ENCODE measurements at places on chromosomes 2 and 18.

DNA sequence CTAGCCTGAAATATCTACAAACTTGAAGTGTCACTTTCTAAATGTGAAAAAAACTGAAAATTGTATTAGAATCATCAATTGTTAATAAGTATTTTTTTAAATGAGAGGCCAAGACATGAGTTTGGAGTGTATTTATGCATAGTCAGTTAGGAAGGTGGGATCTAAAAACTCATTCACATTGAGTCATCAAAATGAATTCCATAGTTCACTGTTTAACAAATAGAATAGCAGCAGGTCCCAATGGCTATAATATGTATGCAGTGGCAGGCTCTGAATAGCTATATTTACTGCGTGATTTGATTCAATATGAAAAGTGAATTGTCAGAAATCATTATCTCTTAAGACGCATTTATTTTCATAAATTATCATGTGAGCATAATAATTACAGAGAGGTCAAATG, 256.1 kb downstream of the ZNF385B start:
- no peak for DNase-seq

GRCh38 chr2:62076980-62077638, 118.8 kb upstream of the B3GNT2 start:
- no peak for DNase-seq

- no peak for DNase-seq
Observed at GRCh38 chr2:28356095-28356911, 36.4 kb upstream of the FOSL2 start.

- DNase-seq, result no peak
Observed at GRCh38 chr2:23301136-23301535, 83.8 kb upstream of the KLHL29 start.

DNA sequence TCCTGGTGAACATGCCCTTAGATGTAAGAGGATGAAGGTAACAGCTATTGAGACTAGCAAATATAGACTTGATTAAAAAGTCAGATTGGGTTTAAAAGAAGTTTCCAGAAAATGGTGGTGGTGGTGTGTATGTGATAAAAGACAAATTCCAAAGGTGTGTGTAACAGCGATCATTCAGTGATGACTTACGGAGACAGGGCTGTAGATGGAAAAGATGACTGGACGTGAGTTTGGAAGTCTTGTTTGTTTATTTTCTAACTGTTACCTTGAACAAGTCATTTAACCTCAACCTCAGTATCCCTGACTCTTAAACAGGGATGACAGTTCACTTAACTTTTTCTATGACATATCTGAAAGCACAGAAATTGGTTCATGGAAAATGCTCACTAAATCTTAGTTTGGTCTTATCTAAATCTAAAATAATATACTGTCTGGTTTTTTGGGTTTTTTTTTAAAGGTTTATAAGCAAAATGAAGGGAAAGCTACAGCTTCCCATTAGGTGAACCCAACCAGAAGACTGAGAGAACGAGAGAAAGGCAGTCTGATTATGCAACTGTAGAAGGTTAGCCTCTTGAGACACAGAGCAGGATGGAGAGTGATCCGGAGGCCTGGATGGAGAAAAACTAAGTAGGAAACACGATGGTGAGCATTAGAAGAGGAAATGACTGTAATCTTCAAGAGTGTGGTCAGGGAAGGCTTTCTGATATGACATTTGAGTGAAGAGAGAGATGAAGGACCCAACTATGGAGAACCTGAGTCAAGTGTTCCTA, 71.9 kb downstream of the TCF4 start:
- no peak for DNase-seq

DNA sequence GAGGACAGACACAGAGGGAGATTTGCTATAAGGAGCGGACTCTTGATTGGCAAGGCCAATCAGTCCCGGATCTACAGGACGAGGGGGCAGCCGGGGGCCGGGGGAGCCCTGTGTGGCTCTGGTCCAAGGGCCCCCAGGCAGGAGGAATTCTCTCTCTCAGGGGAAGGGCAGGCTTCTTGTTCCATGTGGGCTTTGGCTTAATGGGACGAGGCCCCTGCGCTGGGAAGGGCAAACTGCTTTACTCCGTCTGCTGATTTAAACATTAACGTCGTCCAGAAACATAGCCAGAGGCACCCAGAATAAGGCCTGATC, 75.9 kb downstream of the TMEM18 start:
- DNase-seq, result no peak

DNA sequence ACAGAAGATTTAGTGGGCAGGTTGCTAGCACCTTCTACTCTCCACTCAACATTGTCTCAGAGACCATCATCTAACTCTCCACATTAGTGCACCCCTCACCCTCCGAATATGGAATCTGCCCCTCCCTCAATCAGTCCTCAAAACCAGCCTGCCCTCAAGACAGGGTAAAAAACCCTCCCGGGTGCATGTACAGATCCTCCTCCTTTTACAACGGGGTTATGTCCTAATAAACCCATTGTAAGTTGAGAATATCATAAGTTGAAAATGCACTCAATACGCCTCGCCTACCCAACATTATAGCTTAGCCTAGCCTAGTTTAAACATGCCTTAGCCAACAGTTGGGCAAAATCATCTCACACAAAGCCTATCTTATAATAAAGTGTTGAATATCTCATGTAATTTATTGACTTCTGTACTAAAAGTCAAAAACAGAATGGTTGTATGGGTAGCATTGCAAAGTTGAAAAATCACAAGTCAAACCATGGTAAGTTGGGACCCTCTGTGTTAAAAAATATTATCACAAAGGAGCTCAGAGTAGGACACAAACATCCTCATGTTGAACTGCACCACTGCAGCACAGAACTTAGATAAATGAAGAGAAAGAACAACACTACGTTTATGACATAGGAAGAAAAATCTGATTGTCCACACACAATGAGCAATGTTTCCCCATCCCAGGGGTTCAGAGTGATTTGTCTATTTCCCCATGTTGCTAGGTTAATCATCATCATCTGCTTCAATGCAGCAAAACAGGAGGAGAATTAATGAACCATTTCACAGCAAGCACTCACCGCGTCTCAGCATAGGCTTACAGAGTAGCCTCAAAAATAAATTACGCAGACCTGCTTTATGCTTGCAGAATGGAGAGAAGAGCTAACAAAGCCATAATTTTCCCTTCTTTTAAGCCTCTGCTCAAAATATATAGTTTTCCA, 184.1 kb upstream of the ARL4C start:
- DNase-seq, result no peak

DNA sequence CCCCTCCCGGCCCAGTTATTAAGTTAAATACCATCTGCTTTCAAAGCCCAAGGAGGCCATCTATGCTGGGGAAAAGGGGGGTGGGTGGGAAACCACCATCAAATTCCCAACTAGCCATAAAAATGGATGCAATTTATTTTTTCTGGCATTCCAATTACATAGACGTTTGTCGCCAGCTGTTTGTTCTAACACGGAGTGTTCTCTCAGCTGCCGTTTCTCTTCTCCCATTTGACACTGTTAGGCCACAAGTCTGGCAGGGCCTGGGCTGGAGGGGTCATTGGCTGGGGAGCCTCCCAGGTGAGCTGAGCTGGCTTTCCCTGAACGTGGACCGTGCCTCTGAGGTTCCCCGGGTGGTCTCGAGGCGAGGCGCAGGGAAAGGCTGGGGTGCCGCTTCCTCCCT, 16.6 kb downstream of the ATOH8 start:
- no peak for DNase-seq

DNA sequence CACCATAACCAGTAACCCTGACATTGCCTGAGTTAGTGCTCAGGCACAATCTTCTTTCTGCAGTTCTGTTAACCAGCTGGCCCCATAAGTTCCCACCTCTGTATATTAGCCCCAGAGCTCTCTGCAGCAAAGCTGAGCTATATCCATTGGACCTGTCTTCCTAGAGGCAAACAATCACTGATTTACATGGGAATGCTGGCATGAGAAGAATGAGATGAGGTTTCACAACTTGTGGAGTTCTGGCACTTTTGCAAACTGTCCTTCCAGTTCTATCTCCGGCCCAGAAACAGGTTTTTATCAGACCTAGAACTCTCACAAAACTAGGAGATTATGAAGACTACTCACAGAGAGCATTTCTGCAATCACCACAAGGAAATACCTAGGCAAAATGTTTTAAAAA, 7.9 kb upstream of the CCBE1 start:
- no peak for DNase-seq

- no peak for DNase-seq
Observed at GRCh38 chr2:165275932-165276331, 36.7 kb downstream of the SCN2A start.

DNA sequence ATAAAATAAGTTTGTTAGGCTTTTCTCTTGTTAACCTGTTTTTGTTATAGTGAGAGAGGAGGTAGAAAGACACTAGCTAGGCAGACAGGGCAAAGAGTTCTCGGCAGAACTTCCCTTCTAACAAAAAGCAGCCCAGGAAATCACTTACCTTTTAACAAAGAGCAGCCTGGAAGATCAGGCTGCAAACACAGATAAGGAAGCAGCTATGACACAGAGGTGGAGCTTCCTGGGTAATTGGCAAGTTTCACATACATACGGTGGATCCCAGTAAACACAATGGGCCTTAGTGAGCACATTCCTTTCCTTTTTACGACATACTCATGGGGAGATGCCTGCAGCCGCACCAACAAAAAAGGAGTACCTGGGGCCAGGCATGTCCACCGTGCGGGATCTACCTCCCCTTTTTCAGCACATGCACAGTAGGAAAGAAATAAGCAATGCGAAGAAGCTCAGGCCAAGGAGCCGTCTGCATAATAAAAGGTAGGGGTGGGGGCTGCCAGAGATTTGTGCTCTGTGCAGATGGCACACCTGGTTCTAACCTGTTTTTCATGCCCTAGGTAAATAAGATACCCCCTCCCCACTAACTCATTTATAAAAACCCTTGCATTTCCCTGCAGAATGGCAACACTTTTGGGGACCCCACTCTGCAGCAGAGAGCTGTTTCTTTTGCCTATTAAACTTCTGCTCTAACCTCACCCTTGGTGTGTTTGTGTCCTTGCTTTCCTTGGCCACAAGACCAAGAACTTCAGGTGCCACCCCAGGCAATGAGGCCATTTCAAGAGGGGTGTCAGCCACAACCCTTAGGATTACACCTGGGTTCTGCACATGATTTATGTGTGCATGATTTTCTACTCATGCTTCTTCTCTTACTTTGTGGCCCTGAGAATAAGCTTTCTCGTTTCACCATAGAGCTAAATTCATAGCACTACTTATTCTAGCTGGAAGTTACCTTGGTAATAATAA, 26.5 kb downstream of the MDH1 start:
- DNase-seq, result no peak

GRCh38 chr2:11940121-11940743, 193.8 kb downstream of the LPIN1 start:
- no peak for DNase-seq

DNA sequence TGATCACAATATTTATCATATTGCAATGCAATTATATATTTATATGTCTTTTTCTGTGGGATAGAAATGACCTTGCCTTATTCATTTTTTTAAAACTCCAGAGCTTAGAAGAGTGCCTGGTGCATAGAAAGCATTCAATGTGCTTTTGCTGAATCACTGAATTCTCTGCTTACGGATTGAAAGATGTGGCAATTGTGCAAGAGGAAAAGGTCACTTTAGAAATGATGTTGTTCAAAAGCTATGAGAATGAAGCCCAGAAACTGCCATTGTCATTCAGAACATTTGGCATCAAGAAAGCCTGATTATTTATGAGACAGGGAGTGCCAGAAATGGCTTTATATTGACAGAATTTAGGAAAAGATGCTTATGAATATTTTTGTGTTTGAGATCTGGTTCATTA, 678.6 kb upstream of the CDH2 start:
- no peak for DNase-seq

DNA sequence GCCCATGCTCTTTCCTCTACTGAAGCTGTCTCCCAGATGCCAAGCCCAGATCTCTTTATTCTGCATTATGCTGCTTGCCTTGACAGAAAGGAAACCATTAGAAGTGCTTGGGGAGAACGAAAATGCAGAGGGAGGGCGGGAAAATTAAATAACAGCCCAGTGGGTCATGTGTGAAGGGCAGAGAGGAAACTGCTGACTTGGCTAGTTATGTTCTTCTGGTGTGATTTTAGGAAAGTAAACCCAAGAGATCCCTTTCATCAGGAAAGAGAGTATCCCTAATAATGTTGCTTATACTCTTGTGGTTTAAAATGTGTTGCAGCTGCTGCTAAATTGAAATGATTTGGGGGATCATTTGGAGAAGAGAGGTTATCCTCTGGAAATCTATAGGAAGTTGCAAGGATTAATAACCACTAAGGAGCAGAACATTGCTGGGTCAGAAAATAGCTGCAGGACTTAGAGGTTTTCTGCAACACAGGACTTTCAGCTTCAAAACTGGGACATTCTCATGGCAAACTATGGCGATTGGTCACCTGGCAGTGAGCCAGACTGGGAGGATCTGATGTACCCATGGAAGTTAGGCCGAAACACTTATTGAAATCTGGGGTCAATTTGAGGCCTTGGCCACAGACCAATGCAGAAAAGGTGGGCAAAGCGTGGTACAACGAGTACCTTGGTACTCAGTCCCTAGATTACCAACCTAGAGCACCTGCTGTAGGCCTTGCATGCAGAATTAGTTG, 172.2 kb downstream of the TMEM247 start:
- DNase-seq, result no peak

DNA sequence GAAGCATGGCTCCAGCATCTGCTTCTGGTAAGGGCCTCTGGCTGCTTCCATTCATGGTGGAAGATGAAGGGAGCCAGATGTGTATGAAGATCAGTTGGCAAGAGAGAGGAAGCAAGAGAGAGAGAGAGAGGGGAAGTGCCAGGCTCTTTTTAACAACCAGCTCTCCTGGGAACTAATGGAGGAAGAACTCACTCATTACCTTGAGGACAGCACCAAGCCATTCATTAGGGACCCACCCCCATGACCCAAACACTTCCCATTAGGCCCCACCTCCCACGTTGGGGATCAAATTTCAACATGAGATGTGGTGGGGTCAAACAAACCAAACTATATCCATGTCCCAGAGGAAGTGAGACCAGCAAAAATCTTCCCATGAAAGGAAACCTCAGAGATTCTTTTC, 124.8 kb upstream of the SIX2 start:
- peak; percentile 9 for DNase-seq

- no peak for DNase-seq
Observed at GRCh38 chr2:142966284-142966683, 88.8 kb downstream of the KYNU start.

DNA sequence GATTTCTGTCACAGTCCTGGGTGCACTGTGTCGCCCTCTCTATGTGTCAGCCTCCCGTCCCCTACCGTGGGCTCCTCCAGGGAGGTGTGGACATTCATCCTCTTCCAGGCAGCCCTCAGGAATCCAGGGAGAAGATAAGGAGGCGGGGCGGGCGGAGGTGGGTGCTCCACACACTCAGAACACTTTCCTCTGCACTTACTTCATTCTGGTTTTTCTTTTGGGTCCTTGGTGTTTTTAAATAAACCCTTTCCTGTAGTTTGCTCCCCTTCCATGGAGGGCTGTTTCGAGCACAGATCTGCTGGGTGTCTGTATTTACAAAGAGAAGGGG, 183.9 kb downstream of the FAM210A start:
- DNase-seq, result no peak

- DNase-seq, result no peak
Observed at GRCh38 chr2:42913280-42913878, 121.0 kb upstream of the HAAO start.

GRCh38 chr2:100650151-100650550, 87.4 kb downstream of the PDCL3 start:
- DNase-seq, result no peak

GRCh38 chr2:120690521-120690920, 45.1 kb upstream of the GLI2 start:
- DNase-seq, result no peak

- DNase-seq, result no peak
Observed at GRCh38 chr2:72945450-72946019, 28.2 kb downstream of the EMX1 start.

- DNase-seq, result no peak
Observed at GRCh38 chr2:232325324-232326273, 53.0 kb upstream of the ALPP start.

Measured in HL-60 (cell line).